ENCODE measurements at places on chromosomes 13 and 19.

DNA sequence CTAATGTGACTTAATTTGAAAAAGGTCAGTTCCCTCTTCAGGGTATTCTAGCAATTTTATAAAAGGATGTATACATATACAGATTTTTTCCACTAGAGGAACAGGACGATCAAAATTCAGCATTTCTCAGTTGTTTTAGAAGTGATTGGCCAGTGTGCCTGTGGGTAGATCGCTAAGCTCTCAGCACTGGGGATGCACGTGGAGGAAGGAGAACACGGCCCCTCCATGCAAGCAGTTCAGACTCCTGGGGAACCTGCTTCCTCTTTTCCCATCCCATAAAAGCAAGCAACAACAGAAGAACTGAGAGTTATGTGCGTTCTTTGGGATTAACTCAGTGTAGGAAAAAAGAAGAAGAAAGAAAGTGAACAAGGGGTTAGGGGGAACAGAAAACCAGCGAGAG lies 328.8 kb downstream of the FOXO1 start:
- DNase-seq, result no peak

GRCh38 chr13:46160065-46160464 lies 21.9 kb downstream of the LCP1 start:
- no peak for DNase-seq

- no peak for DNase-seq
Observed at GRCh38 chr13:102584434-102584833, 12.4 kb upstream of the TPP2 start.

DNA sequence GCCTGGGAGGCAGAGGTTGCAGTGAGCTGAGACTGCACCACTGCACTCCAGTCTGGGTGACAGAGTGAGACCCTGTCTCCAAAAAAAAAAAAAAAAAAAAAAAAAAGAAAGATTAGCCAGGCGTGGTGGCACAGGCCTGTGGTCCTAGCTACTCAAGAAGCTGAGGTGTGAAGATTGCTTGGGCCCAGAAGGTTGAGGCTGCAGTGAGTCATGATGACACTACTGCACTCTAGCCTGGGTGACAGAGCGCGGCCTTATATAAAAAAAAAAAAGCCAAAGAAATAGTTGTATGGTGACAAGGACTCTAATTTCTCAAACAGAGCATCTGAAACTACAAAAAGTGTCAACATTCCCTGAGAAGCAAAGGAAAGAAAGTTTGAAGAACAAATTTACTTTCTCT lies 3.4 kb downstream of the PBX4 start:
- DNase-seq, result no peak

DNA sequence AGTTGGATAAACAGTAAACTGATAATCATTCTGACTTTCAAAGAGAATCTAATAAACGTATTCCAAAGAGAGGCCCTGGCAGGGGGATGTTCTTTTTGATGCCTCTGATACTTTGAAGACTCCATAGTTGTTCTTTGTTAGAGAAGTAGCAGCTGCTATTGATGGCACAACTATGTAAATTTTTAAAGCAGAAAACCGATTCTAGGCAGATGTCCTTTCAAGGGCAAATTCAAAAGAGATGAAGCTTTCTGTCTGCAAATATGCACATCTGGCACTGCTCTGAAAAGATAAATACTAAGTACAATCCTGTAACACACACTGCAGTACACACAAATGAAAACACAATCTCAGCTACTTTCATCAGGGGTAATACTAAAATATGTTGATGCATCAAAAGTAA lies 250.1 kb downstream of the VWA8 start:
- DNase-seq, result no peak

- DNase-seq, result peak; percentile 92
Observed at GRCh38 chr13:52651897-52652195, 790 bp upstream of the SUGT1 start.

GRCh38 chr13:48192411-48192935 lies 40.5 kb upstream of the ITM2B start:
- no peak for DNase-seq

DNA sequence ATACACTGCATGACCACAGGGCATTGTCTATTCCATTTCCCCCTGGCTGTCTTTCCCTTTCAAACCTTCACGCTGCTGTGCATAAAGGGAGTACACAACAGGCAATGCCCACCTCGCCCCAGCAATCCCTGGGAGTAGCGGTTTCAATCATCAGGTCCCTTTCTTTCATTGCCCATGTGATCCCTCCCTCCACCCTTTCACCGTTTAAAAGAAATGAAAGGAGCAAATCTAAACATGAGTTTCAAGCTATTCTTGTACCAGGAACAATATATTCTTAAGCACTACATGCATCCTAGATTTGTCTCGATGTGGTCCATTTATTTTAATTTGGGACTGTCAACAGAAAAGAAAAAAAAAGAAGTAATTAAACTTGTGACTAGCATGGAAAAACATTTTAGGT lies 123.4 kb upstream of the ARGLU1 start:
- DNase-seq, result no peak

DNA sequence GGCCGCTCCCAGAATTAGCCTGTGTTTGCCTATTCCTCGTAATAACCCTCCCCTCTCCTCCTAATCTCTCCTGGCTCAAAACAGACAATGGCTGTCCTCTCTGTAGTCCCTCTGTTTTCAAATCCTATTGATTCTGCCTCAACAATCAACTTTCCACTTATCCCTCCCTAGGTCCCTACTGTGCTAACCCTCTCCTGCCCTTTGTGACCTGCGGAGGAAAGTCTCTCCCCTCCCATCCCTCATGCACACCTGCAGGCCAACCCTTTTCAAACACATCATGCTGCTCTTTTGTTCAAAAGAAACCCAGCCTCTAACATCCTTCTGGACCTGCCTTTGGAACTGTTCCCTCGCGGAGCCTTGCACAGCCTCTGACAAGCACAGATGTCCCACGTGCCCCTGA lies 37.3 kb downstream of the CILP2 start:
- peak; percentile 70 for DNase-seq

DNA sequence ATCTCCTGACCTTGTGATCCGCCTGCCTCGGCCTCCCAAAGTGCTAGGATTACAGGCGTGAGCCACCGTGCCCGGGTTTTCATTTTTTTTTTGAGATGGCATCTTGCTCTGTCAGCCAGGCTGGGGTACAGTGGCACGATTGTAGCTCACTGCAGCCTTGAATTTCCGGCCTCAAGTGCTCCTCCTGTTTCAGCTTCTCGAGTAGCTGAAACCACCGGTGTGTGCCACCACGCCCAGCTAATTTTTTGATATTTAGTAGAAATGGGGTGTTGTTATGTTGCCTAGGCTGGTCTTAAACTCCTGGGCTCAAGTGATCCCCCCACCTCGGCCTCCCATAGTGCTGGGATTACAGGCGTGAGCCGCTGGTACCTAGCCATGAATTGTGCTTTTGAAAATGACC lies 5.9 kb downstream of the ADAT3 start:
- no peak for DNase-seq

GRCh38 chr13:110683203-110683883 lies 22.6 kb downstream of the CARS2 start:
- no peak for DNase-seq

- DNase-seq, result peak; percentile 82
Observed at GRCh38 chr19:3132971-3133792, 2.7 kb upstream of the GNA15 start.

DNA sequence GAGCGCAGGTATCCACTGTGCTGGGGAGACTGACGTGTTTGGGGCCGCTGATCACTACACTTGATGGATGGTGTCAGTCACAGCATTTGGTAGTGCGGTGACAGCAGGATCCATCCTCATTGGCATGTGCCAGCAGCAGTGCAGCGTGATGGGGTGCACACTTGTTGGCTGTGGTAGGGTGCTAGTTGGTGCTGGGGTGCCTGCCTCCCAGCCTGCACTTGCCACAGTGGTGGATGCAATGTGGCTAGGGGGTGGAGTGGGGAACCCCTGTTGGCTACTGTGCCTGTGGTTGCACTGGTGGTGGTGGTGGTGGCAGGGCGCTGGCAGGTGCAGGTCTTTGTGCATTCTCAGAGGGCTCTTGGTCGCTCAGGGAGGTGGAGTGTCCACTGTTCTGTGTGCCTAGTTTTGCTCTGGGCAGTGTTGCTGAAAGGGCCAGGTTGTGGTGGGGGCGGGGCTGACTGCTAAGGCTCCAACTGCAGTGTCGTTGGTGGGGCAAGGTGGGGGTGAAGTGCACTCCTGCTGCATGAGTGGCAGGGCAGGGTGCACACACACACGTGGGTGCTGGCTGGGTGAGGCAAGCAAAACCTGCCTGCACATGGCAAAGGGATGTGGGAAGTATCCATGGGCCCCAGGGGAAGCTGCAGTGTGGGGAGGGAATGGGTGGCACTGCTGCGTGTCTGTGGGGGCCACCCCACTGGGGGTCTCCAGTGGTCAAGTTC lies 84.8 kb downstream of the ZMYM2 start:
- DNase-seq, result no peak

GRCh38 chr13:33112766-33113165 lies 96.5 kb downstream of the KL start:
- DNase-seq, result no peak

- DNase-seq, result no peak
Observed at GRCh38 chr19:46297700-46298478, 1.0 kb downstream of the HIF3A start.

- DNase-seq, result no peak
Observed at GRCh38 chr13:66958611-66959010, 271.5 kb downstream of the PCDH9 start.

GRCh38 chr13:43583321-43583720 lies 203.5 kb downstream of the ENOX1 start:
- DNase-seq, result no peak

GRCh38 chr13:88051746-88052482 lies 380.7 kb downstream of the SLITRK5 start:
- DNase-seq, result no peak

- DNase-seq, result no peak
Observed at GRCh38 chr19:47507924-47508553, 6.8 kb downstream of the NAPA start.

DNA sequence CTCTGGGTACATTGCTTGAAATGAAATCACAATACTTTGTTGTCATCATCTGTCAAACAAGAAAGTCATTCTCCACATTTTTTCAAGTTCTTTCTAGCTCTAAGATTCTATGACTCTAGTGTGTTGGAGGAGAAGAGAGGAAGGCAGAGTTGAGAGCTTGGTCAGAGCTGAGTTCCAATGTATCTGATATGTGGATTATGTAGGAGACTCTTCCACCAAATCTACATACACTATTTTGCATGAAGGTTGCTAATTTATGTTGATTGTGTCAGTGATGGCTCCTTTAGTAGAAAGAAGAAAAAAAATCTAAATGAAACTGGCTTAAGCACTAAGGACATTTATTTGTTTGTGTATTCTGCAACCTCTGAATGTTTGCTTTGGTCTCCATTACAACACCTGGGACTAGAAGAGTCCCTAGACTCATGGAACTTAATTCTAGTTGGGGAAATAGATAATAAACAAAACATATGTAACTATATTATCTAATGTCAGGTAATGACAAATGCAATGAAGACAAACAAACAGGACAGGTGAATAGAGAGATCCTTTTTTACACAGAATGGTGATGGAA lies 691.9 kb downstream of the UQCRFS1 start:
- no peak for DNase-seq

- no peak for DNase-seq
Observed at GRCh38 chr13:102845289-102845629, 573 bp upstream of the ERCC5 start.

DNA sequence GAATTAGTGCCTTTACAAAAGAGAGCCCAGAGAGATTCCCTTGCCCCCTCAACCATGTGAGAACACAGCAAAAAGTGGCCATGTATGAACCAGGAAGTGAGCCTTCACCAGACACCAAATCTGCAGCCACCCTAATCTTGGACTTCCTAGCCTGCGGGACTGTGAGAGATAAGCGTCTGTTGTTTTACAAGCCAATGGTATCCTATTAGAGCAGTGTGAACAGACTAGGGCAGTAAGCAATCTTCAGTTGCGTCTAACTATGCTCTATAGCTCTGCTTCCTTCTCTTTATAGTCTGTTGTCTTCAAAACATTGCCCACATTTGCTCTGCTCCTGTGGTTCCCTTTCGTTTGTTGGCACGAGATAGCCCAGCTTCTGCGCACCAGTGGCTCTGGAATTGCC lies 109.5 kb upstream of the FNDC3A start:
- DNase-seq, result no peak

DNA sequence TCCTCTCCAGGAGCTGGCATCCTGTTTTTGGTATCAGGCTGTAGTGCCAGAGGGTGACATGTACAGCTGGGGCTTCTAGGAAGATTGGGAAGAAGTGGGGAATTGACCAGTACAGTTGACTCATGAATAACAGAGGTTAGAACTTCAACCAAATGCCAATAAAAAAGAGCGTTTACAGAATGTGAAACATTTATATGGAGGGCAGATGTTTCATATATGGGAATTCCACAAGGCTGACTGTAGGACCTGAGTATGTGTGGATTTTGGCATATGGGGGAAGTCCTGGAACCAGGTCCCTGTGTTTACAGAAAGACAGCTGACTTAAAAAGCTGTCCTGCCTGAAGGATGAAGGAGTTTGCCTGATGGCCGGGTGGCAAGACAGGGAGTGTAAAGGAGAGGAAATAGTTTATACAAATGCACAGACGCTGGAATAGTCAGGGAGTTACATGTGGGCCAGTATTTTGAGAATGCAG lies 5.2 kb downstream of the CHAMP1 start:
- no peak for DNase-seq

DNA sequence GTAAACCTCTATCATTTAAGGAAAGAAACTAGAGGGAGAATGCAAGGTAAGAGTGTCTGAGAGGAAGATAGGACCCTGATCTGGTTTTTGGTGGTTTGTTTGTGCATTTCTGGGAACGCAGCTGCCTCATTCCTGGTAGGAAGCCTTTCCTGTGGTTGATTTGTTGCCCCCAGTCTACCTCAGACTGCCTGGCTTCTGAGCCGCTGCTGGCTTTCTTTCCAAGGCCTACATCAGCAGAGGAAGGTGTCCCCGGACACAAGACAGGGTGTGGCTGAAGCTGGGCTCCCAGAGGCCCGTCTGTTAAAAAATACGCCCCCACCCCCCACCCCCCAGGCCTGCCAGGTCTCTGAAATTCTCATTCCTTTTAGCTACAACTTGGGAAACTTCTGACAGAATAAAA lies 42.6 kb downstream of the C13orf42 start:
- DNase-seq, result no peak

DNA sequence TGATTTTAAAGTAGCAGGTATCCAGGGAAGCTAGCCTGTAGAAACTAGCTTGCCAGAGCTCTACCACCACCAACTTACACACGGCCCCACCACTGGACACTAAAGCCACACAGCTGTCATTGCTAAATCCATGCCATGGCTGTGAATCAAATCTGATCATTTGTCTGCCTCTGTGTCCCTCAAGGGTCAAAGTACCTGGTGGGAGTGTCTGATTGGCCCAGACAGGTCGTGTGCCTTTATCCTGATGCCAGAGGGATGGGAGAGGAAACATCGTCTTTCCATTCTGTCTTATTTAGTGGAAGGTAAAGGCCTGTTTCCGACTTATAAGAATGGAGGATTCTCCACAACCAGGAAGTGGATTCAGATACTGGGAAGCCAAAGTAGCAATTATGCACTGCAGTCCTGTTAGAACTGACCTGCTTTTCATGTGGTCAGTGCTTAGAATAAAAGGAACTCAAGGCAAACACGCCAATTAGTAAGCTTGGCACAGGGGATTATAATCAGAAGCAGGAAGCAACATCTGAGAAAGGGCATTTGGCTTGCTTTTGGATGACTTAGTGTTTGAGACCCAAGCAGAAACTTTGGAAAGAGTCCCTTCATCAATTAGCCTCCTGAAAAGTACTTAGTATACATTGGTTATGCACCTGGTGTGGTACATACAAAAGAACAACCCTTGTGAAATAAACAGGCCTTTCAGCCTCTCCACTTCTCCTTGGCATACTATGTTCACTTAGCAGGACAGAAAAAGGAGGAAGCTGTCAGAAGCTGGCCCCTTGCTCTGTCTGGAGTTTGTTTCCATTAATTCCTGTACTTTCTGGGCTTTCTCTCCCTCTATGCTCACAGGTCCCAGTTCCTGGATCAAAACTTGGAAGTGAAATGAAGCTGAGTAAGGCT lies 192.4 kb downstream of the NUFIP1 start:
- DNase-seq, result no peak
